ENCODE measurements at places on chromosomes 13 and 19.

GRCh38 chr13:40469581-40470310, 196.7 kb downstream of the FOXO1 start:
- no peak for DNase-seq

DNA sequence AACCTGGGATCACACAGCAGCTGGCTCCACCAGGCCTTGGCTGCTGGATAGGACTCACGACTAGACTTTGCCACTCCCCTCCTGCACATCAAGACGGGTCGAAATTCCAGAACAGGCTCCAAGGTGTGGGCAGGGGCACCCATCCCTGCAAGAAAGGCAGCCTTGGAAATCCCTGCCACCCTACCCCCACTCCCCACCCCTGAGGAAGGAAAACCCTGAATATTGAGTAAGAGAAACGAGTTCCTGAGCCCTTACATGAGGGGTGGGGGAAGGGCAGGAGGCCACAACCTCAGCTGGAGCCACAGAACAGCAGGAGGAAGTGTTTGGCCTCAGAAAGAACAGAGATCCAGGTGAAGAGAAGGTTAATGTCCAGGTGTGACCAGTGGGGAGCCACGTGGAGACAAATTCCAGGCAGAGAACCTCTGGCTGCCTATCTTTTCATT, 20.1 kb downstream of the DEDD2 start:
- no peak for DNase-seq

DNA sequence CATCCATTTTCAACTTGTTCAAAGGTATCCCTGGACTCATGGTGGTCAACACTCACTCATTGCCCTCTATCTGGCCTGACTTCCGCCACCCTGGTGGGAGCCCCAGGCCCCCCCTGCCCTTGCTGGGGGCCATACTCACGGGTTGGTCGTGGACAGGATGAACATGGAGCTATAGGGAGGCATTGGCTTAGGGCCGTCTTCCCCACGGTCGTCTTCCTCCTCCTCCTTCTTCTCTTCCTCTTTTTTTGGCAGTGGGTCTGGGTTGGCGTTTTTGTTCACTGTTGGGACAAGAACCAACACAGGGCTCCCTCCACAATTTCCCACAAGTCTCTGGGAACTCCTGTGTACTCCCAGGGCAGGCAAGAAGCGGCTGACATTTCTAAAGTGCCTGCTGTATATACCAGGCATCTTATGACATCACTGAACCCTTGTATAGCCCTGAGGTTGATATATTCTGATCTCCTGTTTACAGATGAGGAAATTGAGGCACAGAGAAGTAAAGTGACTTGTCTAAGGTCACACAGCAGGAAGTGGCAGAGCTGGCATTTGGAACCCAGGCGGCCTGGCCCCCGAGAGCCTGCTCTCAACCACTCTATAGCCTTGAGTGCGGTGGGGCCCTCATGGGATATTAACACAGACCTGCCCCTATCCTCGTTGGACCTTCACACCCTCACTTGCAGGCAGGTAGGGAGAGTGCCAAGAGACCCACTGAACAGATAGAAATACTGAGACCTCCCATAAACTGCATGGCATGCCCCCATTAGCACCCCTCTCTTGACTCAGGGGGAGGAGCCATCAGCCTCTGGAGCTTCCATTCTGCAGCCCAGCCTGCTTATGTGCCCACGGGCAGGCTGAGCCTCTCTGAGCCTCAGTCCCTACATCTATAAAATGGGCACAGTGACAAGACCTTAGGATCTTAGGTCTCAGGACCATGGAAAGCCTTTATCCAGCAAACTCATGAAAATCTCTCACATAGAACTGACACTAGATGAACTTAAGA, 135.0 kb downstream of the IER2 start:
- DNase-seq: no peak

DNA sequence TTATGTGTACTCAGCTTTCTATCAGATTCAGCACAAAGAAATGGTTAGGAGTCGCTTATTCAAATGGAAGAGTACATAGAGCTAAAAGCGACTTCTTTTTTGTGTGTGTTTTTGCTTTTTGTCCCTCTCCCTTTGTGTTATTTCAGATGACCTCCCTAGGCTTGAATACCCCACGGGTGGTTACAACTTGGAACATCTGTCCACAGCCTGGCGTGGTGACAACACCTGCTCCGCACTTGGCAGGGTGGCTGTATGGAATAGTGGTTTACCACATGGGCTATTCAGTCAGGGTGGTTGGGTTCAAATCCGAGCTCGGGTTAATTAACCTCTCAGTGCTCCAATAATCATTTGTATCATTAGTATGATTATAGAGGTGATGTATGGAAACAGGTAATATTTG, 151.6 kb upstream of the FREM2 start:
- DNase-seq: peak; percentile 80

DNA sequence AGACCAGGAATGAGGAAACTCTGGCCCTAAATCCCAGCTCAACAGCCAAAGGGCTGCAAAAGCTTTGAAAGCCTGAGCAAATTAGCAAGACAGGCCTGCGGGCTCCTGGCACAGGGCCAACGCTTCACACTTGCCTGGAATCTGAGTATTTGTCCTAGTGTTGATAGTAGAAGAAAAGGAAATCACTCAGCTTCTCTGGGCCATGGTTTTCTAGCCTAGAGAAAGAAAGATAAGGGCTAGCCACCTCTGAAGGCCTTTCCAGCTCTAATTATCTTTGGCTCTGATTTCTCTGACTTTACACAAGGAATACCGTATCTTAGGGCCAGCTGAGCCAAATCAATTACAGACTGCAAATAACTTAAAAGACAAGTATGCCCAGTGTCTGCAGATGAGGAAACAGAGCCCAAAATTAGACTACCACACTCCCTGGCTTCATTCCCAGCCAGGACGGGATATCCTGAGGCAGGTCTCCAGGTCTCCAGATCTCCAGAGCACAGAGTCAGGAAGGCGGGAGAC, 69.6 kb downstream of the STK24 start:
- DNase-seq: peak; percentile 88

- DNase-seq: no peak
These were observed 46.6 kb upstream of the SLC15A1 start for GRCh38 chr13:98798849-98799645.

- DNase-seq: no peak
These were observed 65.6 kb downstream of the WASF3 start for GRCh38 chr13:26623125-26623524.

DNA sequence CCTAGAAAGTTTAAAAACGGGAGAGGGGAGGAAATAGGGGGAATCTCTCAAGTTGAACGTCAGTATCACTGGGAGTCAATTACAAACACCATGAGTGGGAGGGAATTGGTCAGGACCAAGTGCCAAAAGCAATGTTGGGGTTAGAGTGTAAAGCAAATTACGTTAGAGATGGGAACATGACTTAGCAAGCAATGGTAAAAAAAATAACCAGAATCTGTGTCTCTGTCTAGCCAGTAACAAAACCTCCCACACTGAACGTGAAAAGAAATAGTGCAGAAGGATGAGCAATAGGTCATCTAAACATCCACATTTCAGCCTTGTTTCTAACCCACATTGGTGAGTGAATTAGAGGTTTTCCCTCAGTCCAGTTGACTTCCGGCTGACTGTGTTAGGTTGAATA, 242.2 kb downstream of the COG6 start:
- no peak for DNase-seq

DNA sequence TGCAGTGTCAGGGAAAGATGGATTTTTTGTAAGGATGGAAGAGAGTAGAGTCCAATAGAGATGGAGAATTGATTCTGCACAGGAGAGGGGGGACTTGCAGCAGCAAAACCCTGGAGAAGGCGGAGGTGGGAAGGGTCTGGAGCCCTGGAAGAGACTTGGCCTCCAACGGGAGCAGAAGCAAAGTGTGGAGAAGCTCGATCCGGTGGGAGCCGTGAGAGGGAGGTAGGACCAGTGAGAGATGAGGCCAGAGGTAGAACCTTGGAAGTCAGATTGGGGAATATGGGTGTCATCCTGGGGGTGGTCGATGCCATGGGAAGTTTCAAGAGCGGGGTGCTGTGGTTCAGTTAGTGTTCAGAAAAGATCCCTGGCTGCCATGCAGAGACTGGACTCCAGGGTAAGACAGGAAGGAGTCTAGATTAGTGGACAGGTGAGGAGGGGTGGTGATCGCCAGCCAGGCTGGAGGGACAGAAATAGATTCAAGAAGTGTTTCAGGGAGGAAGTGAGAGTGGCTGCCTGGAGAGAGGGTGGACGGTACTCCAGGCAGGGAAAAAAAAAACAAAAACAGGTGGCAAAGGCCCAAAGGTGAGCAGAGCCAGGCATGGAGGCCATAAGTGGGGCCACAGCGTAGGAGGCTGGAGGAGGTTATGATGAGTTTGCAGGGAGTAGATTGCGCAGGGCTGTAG, 2.6 kb downstream of the PPP5C start:
- DNase-seq: no peak

GRCh38 chr19:49119411-49120324, at the start of gene PPFIA3:
TSS of gene PPFIA3 (plus strand) at chr19:49119544. CDS start at chr19:49127874, 8,330 bp downstream.
- no peak for DNase-seq

GRCh38 chr13:60328073-60328472, 68.9 kb upstream of the TDRD3 start:
- no peak for DNase-seq

- DNase-seq: no peak
These were observed 3.4 kb upstream of the TNNI3 start for GRCh38 chr19:55160986-55161365.

GRCh38 chr13:67228031-67228430, 2.1 kb downstream of the PCDH9 start:
- DNase-seq: no peak

DNA sequence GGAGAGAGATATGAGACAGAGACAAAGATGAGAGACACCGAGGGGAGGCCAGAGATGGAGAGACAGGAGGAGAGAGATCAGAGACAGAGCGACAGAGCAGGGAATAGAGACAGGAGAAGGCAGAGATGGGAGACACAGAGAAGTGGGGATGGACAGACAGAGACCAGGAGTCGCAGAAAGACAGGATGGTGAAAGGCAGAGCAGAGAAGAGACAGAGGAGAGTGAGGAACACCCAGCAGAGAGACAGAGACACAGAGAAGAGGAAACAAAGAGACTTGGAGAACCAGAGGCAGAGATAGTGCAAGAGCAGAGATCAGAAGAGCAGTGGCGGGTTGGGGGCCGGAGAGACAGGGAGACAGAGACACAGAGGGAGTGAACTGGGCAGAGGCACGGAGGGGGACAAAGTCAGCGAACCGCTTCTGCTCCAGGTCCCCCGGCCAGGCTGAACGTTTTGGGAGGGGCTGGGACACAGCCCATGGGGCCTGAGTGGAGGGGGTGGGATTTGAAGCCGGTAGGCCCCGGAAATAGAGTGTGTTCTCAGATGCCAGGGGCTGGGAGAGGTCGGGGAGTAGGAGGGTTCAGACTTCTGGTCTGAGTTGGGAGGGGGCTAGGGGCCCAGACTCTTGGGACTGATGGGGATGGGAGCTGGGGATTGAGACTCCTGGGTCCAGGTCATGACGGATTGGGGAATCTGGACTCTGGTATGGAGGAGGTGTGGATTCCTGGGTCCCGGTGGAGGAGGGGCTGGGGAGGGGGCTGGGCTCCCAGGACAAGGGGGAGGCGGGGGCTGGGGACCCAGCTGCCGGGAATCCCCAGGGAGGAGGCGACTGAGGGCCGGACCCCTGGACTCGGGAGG, 654 bp downstream of the ZNF579 start:
- DNase-seq: peak; percentile 24

GRCh38 chr19:43465468-43466120, at the start of gene LYPD3:
TSS of gene LYPD3 (minus strand) at chr19:43465608. CDS start at chr19:43465571, 37 bp downstream.
- no peak for DNase-seq

- DNase-seq: no peak
These were observed 7.8 kb upstream of the CEBPG start for GRCh38 chr19:33365691-33366090.

DNA sequence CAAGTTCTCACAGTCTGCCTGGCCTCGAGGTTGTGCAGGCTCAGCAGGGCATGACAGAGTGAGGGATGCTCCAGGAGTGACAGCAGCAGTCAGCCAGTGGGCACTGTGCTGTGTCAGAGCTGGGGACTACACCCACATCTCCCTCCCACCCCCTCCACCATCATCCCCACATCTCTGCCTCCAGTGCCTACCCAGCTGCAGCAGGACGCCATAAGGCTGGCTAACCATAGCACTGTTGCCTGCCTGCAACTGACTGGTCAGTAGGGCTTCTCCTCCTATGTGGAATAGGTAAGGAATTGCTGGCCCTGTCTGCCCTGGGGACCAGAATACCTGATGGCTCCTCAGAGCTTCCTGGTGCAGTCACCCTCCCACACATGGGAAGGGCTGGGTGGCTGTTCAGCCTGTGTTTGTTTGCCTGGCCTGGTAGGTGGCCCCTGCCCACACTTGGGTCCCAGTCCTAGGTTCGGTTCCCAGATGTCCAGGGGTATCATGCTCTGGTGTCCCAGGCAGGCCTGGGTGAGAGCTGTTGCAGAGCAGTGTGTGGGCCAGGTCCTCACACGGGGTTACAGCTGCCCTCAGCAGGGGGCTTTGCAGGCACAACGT, 15.7 kb downstream of the GPI start:
- DNase-seq: no peak

DNA sequence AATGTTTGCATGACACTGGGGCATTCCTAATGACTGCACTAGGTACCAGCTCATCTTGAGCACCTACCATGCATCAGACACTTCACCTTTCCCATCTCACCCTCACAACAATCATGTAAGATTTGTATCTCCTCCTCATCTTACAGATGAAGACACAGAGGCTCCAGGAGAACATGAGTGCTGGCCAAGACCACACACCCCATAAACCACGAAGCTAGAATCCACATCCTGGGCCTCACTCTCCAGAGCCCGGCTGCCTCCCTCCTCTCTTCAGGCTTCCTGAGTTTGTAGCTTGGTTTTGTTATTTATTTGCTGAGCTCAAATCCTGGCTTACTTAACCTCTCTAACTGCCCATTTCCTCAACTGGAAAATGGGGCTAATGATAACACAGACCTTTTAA, 25.9 kb downstream of the FAM216B start:
- no peak for DNase-seq
